ENCODE measurements at places on chromosomes 5 and 9. TPM values are rescaled to one million over a fixed set of nuclear protein-coding genes. Genes with fewer than 3 reads are reported as not detected.

Gene SPATA31E1
- total RNA-seq, result not detected

Gene ADAMTS16
- total RNA-seq, result not detected

Gene TAF11L14
- not detected for total RNA-seq

Gene MAMDC4
- total RNA-seq, result 0.98 TPM

Gene NPR3
- 1.3 TPM for total RNA-seq

Gene CDK5RAP2
- total RNA-seq, result 18.8 TPM

Gene SLC28A3
- not detected for total RNA-seq

Gene PCDHGC5
- total RNA-seq, result 1.4 TPM

Gene FRMPD1
- total RNA-seq, result not detected

Gene RETREG1
- not detected for total RNA-seq

Gene SPATA31D4
- total RNA-seq, result not detected

Gene CATSPER3
- total RNA-seq, result under 0.01 TPM

Gene ABCA1
- 13.1 TPM for total RNA-seq

Gene PTPDC1
- 9.1 TPM for total RNA-seq

Gene IL7R
- total RNA-seq, result 3.6 TPM

Gene FOXD4L5
- total RNA-seq, result not detected

Gene PPP2R2B
- not detected for total RNA-seq

Gene CORO2A
- total RNA-seq, result 0.48 TPM

Gene BTNL3
- not detected for total RNA-seq

Gene FCN2
- total RNA-seq, result not detected

Gene MARCHF11
- total RNA-seq, result not detected

Gene SPINK13
- total RNA-seq, result not detected

Gene CYLC2
- total RNA-seq, result not detected

Gene PCDH12
- total RNA-seq, result 55.6 TPM

Gene TEK
- total RNA-seq, result 89.3 TPM

Gene AMACR
- total RNA-seq, result 10.8 TPM

Gene PLCXD3
- total RNA-seq, result 0.33 TPM

Gene ISOC1
- total RNA-seq, result 12.5 TPM

Gene MZB1
- 0.19 TPM for total RNA-seq

Gene TUBB4B
- total RNA-seq, result 241 TPM

Gene LECT2
- total RNA-seq, result not detected

Gene ACTBL2
- not detected for total RNA-seq

Gene LCN1
- total RNA-seq, result not detected

Gene PCDHGB4
- 15.2 TPM for total RNA-seq

Gene CDO1
- 0.65 TPM for total RNA-seq

Gene OBP2B
- not detected for total RNA-seq

Gene C7
- 0.67 TPM for total RNA-seq

Gene BARHL1
- not detected for total RNA-seq

Gene SH3TC2
- 15.4 TPM for total RNA-seq

Gene ATG12
- total RNA-seq, result 70.3 TPM

Gene GNG10
- total RNA-seq, result 54.5 TPM

Gene PCDHA5
- total RNA-seq, result 0.10 TPM

Gene PCDHGA5
- 1.5 TPM for total RNA-seq

Gene SVEP1
- total RNA-seq, result 0.33 TPM

Gene MIGA2
- 22.9 TPM for total RNA-seq

Gene SLC25A2
- total RNA-seq, result 0.48 TPM

Gene FST
- 1.9 TPM for total RNA-seq

Gene TPRN
- total RNA-seq, result 9.9 TPM

Gene MEGF10
- total RNA-seq, result 4.6 TPM

Gene CHSY3
- 1.3 TPM for total RNA-seq

Gene RCL1
- total RNA-seq, result 13.4 TPM

Gene TDRD7
- 14.7 TPM for total RNA-seq

Gene HAND1
- total RNA-seq, result not detected

Gene APBB3
- 7.3 TPM for total RNA-seq

Gene TLX3
- total RNA-seq, result not detected

Gene CARTPT
- total RNA-seq, result not detected

Measured in vein endothelial cell (primary cell).